ENCODE measurements at places on chromosomes 7 and 10. TPM values are rescaled to one million over a fixed set of nuclear protein-coding genes. Genes with fewer than 3 reads are reported as not detected.

The ANKRD16 gene
- total RNA-seq, result 3.2 TPM

The FBXO24 gene
- 0.31 TPM for total RNA-seq

The CLRN3 gene
- not detected for total RNA-seq

The FAM25A gene
- not detected for total RNA-seq

The ATOH7 gene
- not detected for total RNA-seq

The CCL24 gene
- total RNA-seq, result not detected

The NKX2-3 gene
- not detected for total RNA-seq

The SLIT1 gene
- 0.44 TPM for total RNA-seq

The PTER gene
- 18.1 TPM for total RNA-seq

The FEZF1 gene
- total RNA-seq, result not detected

Data from T-helper 17 cell (primary cell).